Left lung (tissue), 14 donors: ENCODE measurements at places on chromosomes 11 and 22.
A peak's percentile ranks its signal among the peaks of the same experiment; 100 is the strongest.

- no peak for DNase-seq
- no peak overlapping the region for H3K27ac ChIP-seq
- H3K27me3 ChIP-seq: no peaks in the 10 kb centered on the region
- no peaks in the 10 kb centered on the region for H3K4me1 ChIP-seq
- H3K4me3 ChIP-seq: no peak overlapping the region
- H3K36me3 ChIP-seq: no peaks in the 10 kb centered on the region
Observed at GRCh38 chr11:85867751-85868150, 12.6 kb downstream of the CCDC83 start.

DNA sequence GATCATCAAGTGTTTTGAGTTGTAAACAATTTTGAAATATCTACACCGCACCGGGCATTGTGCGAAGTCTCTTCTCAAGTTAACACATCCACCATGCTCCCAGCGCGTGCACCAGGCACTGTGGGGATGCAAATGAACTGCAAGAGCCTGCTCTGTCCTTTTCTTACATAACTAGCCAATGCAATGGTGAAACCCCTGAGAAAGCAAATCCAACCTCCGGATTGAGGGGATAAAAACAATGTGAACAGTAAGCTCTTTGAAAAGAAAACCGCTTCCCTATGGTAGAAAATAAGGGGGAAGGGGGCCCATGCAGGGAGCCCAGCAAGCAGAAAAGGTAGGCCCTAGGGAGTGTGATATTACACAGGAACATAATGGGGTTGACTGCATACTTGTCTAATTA lies 274.9 kb upstream of the MPPED2 start:
- DNase-seq: peak; percentile 31
- H3K4me1 ChIP-seq: no peaks in the 10 kb centered on the region
- H3K27me3 ChIP-seq: no peaks in the 10 kb centered on the region
- no peak overlapping the region for H3K4me3 ChIP-seq
- H3K27ac ChIP-seq: no peak overlapping the region

DNA sequence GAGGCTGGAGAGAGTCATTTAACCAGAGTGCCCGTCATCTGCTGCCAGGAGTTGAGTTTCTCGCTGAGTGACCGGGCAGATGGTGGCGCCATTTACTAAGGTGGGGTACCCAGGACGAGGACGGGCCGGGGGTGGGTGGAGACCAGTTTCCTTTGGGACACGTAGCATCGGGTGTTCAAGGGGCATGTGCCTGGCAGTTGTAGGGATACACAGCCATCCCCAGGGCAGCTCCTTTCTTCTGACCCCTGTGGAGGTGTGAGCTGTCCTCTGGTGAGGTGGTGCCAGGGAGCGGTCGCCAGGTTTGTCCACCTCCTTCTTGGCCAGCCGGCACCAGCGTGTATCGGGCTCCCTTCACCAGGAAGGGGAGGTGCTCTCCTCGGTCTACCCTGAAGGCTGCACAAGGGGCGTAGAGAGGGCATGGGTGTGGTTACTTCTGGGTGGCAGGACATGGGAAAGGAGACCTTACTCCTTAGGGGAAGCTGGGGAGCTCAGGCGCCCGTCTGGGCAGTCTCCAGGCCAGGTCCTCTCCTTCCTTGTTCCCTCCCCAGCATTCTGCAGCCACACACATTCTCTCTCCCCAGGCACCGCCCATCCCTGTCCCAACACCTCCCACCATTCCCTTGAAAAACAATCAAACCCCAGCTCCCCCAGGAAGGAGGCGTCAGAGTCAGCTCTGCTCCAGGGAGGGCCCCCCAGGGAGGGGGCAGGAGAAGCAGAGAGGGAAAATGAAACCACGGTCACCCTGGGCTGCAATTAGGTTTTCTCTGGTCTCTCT lies 10.3 kb upstream of the MB start:
- no peaks in the 10 kb centered on the region for H3K27me3 ChIP-seq
- H3K4me3 ChIP-seq: peak overlapping the region; percentile 48

DNA sequence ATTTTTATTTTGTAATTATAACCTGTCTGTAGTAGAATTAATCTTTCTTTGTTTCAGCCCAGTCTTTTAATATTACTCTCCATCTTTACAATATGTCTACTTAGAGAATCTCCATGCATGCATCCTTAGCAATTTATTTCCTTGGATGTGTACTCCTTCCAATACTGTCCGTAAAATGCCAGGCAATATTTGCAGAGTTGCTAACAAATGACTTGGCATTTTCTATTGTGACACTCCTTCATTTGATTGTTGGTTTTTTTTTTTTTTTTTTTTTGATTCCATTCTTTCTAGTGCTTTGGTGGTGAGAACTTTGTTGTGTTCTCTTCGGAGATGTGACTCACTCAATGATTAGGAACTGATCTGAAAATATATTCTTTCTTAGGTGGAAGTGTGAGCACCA lies 220.3 kb downstream of the CNTN5 start:
- H3K27me3 ChIP-seq: no peaks in the 10 kb centered on the region
- no peak for DNase-seq
- H3K36me3 ChIP-seq: no peaks in the 10 kb centered on the region
- no peak overlapping the region for H3K4me3 ChIP-seq

GRCh38 chr11:67309661-67310061 lies 6.3 kb downstream of the SSH3 start:
- no peaks in the 10 kb centered on the region for H3K27me3 ChIP-seq
- H3K4me3 ChIP-seq: no peak overlapping the region
- H3K4me1 ChIP-seq: peaks cover 32% of the 10 kb centered on the region
- DNase-seq: no peak
- H3K36me3 ChIP-seq: peaks cover 50% of the 10 kb centered on the region

- H3K27ac ChIP-seq: no peak overlapping the region
- H3K36me3 ChIP-seq: no peaks in the 10 kb centered on the region
- no peak for DNase-seq
Observed at GRCh38 chr22:20024650-20025397, 3.9 kb downstream of the TANGO2 start.

- DNase-seq: no peak
- H3K36me3 ChIP-seq: no peaks in the 10 kb centered on the region
- no peak overlapping the region for H3K27ac ChIP-seq
- no peaks in the 10 kb centered on the region for H3K27me3 ChIP-seq
- H3K4me3 ChIP-seq: no peak overlapping the region
- no peaks in the 10 kb centered on the region for H3K4me1 ChIP-seq
Observed at GRCh38 chr11:118537409-118537980, 6.5 kb downstream of the TMEM25 start.

GRCh38 chr11:11940551-11940950 lies 67.9 kb downstream of the DKK3 start:
- H3K4me3 ChIP-seq: no peak overlapping the region
- H3K4me1 ChIP-seq: no peaks in the 10 kb centered on the region
- no peaks in the 10 kb centered on the region for H3K27me3 ChIP-seq
- H3K27ac ChIP-seq: no peak overlapping the region

GRCh38 chr11:36407356-36407755 lies 102.7 kb downstream of the TRAF6 start:
- H3K4me3 ChIP-seq: no peak overlapping the region
- H3K27me3 ChIP-seq: no peaks in the 10 kb centered on the region
- no peak overlapping the region for H3K27ac ChIP-seq
- no peaks in the 10 kb centered on the region for H3K36me3 ChIP-seq
- peaks cover 8% of the 10 kb centered on the region for H3K4me1 ChIP-seq

DNA sequence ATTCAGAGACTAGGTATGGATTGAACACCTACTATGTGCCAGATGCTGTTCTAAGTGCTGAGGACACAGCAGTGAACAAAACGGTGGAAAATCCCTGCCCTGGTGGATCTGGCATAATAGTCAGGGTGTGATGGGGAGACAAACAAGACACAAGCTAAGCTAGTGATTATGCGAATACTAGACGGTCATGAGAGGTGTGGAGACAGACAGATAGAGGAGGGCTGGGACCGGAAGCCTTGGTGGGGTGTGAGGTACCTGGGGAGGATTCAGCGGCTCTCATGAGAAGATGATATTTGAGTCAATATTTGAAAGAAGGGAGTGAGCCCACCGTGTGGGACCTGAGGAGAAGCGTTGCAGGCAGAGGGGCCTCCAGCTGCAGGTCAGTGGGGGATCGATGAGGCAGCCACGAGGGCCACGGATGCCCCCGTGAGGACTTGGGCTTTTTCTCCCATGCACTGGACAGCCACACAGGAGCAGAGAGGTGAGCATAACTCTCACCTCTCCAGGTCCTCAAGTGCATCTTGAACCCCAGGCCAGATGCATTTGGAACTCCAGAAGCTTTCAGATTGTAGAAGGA lies 4.7 kb downstream of the CD5 start:
- no peaks in the 10 kb centered on the region for H3K27me3 ChIP-seq
- no peak for DNase-seq
- no peaks in the 10 kb centered on the region for H3K4me1 ChIP-seq
- H3K36me3 ChIP-seq: no peaks in the 10 kb centered on the region
- no peak overlapping the region for H3K27ac ChIP-seq

- H3K4me3 ChIP-seq: no peak overlapping the region
- no peak overlapping the region for H3K27ac ChIP-seq
- DNase-seq: no peak
- H3K36me3 ChIP-seq: no peaks in the 10 kb centered on the region
- H3K27me3 ChIP-seq: peaks cover 15% of the 10 kb centered on the region
- peaks cover 9% of the 10 kb centered on the region for H3K4me1 ChIP-seq
Observed at GRCh38 chr11:86673055-86673843, 833 bp upstream of the ME3 start.

DNA sequence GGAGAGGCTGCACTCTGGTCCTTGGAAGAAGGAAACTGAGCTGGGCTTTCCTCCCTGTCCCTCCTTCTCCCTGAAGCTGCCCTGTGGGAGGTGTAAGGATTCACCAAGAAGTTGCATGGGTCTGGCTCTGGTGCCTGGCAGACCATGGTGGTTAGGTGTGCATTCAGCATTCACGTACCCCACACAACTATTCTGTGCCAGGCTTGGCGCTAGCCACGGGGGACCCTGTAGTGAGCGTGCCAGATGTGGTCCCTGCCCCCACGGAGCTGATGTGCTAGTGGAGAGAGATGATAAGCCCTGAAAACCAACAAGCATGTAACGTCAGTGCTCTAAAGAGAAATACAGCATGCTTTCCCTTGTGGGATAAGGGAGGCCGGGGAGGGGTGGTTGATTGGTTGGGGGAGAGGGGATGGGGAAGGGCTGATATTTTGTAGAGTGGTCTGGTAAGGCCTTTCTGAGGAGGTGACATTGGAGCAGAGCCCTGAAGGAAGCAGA lies 48.9 kb downstream of the CD82 start:
- no peak overlapping the region for H3K4me3 ChIP-seq
- no peaks in the 10 kb centered on the region for H3K27me3 ChIP-seq
- H3K4me1 ChIP-seq: no peaks in the 10 kb centered on the region
- no peak for DNase-seq
- H3K36me3 ChIP-seq: peaks cover 76% of the 10 kb centered on the region

DNA sequence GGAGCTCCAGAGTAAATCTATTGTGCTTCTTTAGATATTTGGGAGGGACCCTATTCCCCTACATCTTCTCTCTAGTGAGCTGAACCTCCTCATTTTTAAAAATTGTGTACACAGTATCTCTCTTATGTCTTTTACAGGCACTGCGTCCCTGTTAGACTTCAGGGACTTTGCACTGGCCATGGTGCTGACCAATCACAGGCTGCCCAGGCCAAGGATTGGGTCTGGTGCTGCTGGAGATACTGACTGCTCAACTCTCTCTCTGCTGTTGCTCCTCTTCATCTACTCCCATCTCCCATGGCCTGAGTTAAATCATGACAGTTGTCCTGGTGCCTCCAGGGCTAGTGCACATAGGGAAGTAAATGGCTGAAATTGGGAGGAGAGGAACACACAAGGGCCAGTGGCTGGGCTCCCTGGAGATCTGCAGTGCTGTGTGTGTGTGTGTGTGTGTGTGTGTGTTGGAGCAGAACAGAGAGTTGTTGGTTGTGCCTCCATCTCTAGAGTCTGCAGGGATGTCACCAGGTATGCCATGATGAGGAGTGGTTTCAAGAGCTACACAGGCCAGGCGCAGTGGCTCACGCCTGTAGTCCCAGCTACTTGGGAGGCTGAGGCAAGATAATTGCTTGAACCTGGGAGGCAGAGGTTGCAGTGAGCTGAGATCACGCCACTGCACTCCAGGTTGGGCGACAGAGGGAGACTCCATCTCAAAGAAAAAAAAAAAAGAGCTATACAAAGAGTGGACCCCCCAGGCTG lies 155.3 kb downstream of the ST3GAL4 start:
- H3K27ac ChIP-seq: no peak overlapping the region
- no peaks in the 10 kb centered on the region for H3K4me1 ChIP-seq
- no peak for DNase-seq
- H3K36me3 ChIP-seq: no peaks in the 10 kb centered on the region
- no peaks in the 10 kb centered on the region for H3K27me3 ChIP-seq

- no peak for DNase-seq
- no peaks in the 10 kb centered on the region for H3K27me3 ChIP-seq
- no peaks in the 10 kb centered on the region for H3K36me3 ChIP-seq
- no peak overlapping the region for H3K4me3 ChIP-seq
- no peak overlapping the region for H3K27ac ChIP-seq
- no peaks in the 10 kb centered on the region for H3K4me1 ChIP-seq
Observed at GRCh38 chr11:69383372-69384250, 89.7 kb downstream of the MYEOV start.

DNA sequence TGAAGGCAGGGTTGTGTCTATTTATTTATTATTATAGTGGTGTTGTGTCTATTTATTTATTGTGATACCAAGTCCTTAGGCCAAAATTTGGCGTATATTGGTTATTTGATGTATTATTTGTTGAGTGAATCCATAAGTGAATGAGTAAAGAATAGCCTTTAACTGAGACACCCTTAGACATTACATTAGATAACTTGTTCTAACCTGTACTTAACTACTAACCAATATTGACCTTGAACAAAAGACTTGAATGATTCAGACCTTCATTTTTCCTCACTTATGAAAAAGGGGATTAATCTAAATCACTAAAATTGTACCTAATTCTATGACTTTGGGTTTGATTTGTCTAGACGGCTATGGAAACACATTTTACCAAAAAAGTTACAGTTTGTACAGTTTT lies 370.5 kb downstream of the JRKL start:
- H3K27me3 ChIP-seq: no peaks in the 10 kb centered on the region
- H3K27ac ChIP-seq: no peak overlapping the region
- H3K4me1 ChIP-seq: no peaks in the 10 kb centered on the region
- DNase-seq: no peak

- H3K4me1 ChIP-seq: peaks cover 21% of the 10 kb centered on the region
- peak overlapping the region; percentile 32 for H3K4me3 ChIP-seq
- H3K27ac ChIP-seq: no peak overlapping the region
- H3K27me3 ChIP-seq: peaks cover 18% of the 10 kb centered on the region
- no peaks in the 10 kb centered on the region for H3K36me3 ChIP-seq
- no peak for DNase-seq
Observed at GRCh38 chr22:50171319-50171964, 911 bp downstream of the PANX2 start.

GRCh38 chr22:50171965-50172421 lies 1.5 kb downstream of the PANX2 start:
- H3K4me1 ChIP-seq: no peaks in the 10 kb centered on the region
- H3K27ac ChIP-seq: no peak overlapping the region
- no peak overlapping the region for H3K4me3 ChIP-seq
- DNase-seq: peak; percentile 24

GRCh38 chr11:72951888-72952287 lies 137.7 kb downstream of the ATG16L2 start:
- H3K4me3 ChIP-seq: no peak overlapping the region
- no peaks in the 10 kb centered on the region for H3K4me1 ChIP-seq
- no peaks in the 10 kb centered on the region for H3K36me3 ChIP-seq
- DNase-seq: no peak

DNA sequence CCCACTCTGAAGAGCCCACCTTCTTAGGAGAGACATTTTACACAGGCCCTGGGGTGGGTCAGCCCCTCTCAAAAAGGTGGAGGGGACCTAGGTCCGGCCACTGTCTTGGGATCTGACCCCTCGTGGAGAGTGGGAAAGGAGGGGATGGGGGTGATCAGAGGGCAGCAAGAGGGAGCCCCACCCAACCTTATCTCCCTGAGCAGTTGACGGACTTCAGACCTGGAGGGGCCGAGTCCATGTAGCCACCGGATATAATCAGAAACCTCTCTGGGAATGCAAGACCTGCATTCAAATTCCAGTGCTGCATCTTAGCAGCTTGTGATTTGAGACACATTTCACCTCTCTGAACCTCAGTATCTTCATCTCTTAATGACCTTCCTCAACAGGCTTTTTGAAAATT lies 44.0 kb downstream of the TP53I11 start:
- no peak overlapping the region for H3K4me3 ChIP-seq
- H3K36me3 ChIP-seq: no peaks in the 10 kb centered on the region
- H3K27me3 ChIP-seq: no peaks in the 10 kb centered on the region
